LoVo (cell line): ENCODE measurements at places on chromosomes 4 and X.

DNA sequence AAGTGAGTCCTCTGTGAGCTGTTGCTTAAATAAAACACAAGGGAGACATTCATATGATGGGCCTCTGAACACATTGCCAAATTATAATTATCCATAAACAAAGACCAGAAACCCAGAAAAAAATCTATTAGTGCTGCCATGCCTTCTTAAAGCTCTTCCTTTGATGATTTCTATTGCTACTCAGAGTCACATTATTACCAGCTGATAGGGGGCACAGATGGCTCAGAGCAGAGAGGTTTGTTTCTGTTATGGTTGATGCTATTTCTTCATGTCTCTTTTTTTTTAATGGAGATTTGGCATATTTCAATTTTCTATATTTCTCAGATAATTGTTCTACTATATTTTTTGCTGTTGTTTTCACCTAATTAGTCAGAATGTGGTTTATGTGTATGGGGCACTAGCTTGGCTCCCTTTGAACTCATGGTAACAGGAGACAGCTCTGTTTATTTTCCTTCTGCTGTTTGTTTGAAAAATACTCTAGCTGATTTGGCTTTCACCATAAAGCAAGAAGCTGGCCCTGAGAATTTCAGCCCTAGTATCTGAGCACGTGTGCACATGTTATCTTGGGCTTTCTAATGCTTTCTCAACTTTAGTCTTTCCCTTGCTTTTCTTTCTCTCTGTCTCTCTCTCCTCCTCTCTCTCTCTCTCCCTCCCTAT, 568.8 kb downstream of the PPARGC1A start:
- no peak for DNase-seq

- DNase-seq, result no peak
Observed at GRCh38 chr4:54942721-54943120, 182.7 kb downstream of the KDR start.

GRCh38 chrX:107715331-107716117, 60.1 kb downstream of the TSC22D3 start:
- no peak for DNase-seq

DNA sequence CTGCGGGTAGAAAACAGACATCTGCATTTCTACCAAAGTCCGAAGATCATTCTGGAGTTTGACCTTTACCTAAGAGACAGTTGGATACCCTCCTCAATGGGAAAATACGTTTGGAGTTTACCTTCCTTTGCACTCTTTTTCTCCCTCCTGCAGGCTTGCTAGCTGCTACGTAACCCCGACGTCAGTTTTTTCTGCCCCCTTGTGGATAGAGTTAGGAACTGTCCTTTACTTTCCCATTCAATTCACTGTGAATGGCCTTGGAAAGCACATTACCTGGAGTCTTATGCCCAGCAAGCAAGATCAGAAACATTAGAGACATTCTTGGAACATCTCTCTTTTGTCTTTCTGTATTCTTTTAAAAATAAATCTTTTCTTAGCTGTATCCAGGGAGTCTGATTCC, 250.7 kb downstream of the NAP1L3 start:
- peak; percentile 8 for DNase-seq

DNA sequence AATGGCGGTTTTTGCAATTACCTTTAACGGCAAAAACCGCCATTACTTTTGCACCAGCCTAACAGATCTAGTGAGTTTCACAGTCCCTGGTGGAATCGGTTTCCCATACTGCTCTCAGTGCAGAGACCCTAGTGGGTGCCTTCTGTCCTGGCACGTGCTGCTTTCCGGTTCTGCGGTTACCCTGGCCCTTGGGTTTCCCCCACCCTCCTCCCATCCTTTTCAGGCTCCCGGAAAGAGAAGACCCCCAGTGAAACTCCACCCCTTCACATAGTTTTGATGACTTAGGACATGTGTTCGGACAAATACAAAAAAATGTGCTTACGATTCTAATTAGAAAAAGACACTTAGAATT, 36.9 kb downstream of the NLGN3 start:
- no peak for DNase-seq

- DNase-seq, result no peak
Observed at GRCh38 chr4:54365691-54366090, 136.6 kb downstream of the PDGFRA start.

- DNase-seq, result no peak
Observed at GRCh38 chr4:165872461-165873297, at the start of gene TLL1. Gene TLL1, plus strand, starts transcription at chr4:165873237. Its CDS starts 668 bp downstream, at chr4:165873905.

- DNase-seq, result no peak
Observed at GRCh38 chrX:81390237-81390636, 188.3 kb downstream of the SH3BGRL start.

- no peak for DNase-seq
Observed at GRCh38 chr4:8725071-8725841, 132.7 kb downstream of the CPZ start.

GRCh38 chr4:25903900-25904747, 9.9 kb upstream of the SMIM20 start:
- DNase-seq, result no peak

GRCh38 chr4:18675586-18676525, 654.3 kb upstream of the LCORL start:
- no peak for DNase-seq

DNA sequence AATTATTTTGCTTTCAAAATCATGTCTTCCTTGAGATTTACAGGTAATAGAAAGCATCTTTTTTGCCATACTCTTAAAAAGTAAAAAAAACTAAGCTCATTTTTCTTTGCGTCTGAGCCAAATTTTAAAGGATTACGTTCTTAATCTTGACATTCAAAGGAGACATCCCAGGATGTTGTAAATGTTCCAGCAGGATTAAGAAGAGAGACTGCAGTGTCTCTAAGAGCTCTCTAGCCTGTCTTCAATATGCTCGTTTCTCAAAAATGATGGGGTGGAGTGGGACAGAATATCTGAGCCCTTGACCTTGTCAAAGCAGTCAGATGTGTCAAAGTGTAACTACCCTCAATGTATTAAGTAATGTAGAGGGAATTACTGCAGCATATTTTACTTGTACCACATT, 363.3 kb downstream of the PCDH7 start:
- DNase-seq, result no peak

GRCh38 chrX:5780821-5781220, 447.8 kb downstream of the NLGN4X start:
- no peak for DNase-seq

DNA sequence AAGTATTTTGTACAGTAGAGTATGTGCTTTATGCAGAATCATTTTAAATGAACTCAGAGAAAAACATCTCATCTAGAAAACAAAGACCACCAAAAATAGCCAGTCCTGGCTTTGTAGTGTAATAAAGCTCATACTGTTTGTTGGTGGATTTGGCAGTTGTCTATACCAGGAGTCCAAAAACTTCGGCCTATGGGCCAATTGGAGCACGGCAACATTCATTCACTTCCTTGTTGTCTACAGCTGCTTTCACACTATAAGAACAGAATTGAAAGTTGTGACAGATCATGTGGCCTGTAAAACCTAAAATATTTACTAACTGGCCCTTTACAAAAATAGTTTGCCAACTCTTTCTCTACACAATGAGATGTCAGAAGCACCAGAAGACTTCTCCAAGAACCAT, 5.3 kb downstream of the FBXW7 start:
- no peak for DNase-seq

DNA sequence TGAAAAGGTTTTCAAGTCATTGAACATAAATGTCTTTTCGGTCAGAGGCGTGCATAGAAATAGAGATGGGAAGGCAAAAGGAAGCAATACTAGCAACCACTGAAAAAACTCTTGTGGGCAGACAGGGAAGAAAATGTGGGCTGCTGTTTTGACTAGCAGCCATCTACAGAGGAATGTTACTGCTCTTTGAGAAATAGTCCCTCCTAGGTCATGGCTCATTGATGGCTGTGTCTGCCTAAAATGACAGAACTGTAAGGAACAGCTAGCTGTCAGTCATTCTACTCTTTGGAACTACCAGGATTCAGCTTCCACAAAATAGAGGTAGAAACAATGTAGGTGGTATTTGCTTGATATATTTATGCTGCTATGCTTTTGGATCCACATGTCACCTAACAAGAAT, 26.9 kb upstream of the TMPRSS11B start:
- no peak for DNase-seq

DNA sequence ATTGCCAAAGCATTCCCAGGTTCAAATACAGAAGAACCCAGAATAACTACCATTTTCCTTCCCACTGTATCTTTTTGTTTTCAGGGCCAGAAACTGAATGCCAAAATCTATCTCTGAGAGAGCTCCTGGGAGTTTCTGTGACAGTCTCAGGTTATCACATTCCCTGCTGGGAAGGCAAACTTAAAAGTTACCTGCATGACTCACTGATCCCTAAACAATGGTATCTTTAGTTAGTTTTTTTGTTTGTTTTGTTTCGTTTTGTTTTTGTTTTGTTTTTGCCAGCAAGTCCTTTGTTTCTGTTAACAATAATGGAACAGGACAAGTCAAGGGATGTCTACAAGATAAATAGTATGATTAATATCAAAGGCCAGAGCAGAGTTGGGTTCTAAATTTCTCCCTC, 34.3 kb downstream of the PAPSS1 start:
- no peak for DNase-seq

GRCh38 chr4:665381-665750, 8.7 kb downstream of the ATP5ME start:
- no peak for DNase-seq

GRCh38 chr4:164725066-164725465, 28.9 kb upstream of the SMIM31 start:
- DNase-seq, result no peak

GRCh38 chr4:175770555-175770954, 41.5 kb downstream of the GPM6A start:
- DNase-seq, result no peak

DNA sequence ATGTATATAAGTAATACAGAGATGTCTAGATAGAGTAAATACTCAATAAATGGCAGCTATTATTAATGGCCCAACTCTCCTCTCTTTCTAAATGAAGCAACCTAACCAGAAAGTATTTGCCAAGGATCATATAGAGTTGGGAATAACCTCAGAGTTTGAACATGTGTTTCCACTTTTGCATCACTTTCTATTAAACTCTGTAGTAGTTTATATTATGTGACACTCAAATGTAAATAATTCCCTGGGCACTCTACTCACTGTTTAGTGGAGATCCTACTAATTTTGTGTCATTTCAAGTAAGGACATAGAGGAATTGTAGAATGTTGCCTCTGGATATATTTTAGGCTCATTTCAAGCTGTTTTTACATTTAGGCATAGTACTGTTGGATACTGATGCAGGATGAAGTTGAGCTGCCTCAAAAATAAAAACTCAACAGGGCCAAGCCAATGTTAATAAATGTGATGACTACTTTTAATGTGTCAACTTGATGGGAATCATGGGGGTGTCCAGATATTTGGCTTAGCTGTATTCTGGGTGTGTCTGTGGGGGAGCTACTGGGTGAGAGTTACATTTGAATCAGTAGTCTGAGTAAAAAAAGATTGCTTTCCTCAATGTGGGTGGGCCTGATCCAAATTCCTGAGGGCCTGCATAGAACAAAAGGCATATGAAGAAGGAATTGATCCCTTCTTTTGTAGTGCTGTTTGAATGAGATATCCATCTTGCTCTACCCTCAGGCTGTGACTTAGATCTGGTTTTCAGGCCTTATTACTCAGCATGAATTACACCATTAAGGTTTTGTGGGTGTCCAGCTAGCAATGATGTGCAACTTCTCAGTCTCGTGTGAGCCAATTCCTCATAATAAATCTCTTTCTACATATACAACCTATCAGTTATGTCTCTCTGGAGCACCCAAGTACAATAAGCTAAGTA, 1368.2 kb downstream of the STIM2 start:
- no peak for DNase-seq

DNA sequence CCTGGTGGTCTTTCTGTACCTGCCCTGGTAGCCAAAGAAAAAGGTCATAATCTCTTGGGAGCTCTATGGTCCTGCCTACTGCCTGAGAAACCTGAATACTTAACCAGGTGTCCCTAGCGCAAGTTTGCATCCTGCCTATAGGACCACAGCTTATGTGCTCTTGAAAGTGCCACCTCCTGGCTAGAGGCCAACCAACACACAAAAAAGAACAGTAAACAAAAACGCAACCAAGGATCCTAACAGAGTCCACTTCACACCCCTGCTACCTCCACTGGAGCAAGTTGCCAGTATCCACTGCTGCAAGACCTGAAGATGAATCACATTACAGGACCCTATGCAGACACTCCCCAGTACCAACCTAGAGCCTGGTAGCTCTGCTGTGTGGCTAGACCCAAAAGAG, 103.2 kb upstream of the PABPC5 start:
- no peak for DNase-seq

DNA sequence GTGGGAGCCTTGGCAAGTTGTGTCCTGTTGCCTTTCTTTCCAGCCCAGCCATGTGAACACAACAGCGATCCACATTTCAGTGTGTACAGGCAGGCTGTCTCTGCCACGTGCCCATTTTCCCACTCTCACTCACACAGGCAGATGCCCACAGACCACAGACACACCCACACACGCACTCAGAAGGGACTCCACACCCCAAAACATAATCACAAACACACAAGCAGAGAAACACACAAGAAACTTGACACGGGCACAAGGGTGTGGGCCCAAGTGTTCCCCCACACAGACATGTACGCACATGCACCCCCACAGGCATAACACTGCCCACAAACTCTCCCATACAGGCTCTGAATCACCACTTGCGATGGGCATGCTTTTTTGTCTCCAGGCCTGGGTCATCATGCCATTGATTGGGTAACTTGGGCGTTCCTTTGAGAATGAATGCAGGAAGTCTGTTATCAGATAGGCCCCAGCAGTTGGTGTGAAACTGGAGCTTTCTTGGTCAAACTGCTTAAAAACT, 84.3 kb downstream of the NBDY start:
- DNase-seq, result no peak

DNA sequence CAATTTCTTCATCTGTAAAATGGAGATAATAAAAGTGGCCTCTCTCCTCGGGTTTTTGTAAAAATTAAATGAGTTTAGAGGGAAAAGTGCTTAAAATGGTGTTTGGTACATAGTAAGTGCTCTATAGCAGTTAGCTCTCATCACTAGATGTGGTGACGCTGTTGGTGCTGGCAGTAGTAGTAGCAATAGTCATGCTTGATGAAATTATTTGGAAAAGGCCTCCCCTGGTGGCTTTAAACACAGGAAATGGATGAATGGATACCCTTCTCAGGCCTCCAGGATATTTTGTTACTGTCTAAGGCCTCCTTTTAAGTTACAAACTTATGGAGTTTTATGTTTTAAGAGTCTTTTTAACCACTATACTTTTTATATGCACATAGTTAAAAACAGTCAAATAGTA, 142.9 kb downstream of the CBR4 start:
- no peak for DNase-seq

- no peak for DNase-seq
Observed at GRCh38 chrX:16836371-16836770, 33.8 kb downstream of the RBBP7 start.

GRCh38 chr4:17618926-17619325, 4.5 kb downstream of the MED28 start:
- no peak for DNase-seq

DNA sequence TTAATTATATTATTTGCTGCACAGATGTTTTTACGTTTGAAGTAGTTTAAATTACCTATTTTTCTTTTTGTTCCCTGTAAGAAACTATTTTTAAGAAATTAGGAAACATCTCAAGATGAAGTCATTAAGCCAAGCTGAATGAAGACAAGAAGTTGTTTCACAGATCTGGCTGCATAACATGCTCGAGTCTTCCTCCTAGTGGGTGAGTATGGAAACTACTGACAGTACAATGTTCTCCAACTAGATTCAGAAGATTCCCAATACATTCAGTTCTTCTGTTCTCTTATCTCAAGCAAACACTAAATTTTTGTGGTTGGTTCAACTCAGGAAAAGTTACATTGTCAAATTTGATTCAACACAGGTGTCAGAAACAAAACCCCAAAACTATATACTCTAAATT, 256.8 kb upstream of the VCX start:
- DNase-seq, result peak; percentile 5

- DNase-seq, result no peak
Observed at GRCh38 chr4:25089051-25089763, 58.5 kb upstream of the LGI2 start.
